Stromal cell of bone marrow (primary cell): ENCODE measurements at places on chromosomes 7 and 10.

- DNase-seq = no peak
Observed at GRCh38 chr7:114835861-114836260, 86.0 kb upstream of the MDFIC start.

DNA sequence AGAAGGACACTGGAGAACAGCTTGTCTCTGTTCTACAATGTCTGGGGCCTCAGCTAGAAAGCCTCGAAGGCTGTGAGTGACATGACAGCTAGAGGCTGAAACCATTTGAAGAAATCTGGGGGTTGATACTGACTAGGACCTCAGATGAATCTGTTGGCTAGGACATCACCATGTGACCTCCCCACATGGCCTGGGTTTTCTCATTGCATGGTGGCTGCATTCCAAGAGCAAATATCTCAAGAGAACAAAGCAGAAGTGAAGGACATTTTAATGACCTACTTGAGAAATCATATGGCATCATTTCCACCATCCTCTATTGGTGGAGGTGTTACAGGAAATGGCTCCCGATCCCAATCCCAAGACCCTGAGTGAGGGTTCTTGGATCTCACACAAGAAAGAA lies 450.6 kb upstream of the AUTS2 start:
- DNase-seq = no peak

- no peak for DNase-seq
Observed at GRCh38 chr10:131822013-131822691, 78.7 kb upstream of the PPP2R2D start.

DNA sequence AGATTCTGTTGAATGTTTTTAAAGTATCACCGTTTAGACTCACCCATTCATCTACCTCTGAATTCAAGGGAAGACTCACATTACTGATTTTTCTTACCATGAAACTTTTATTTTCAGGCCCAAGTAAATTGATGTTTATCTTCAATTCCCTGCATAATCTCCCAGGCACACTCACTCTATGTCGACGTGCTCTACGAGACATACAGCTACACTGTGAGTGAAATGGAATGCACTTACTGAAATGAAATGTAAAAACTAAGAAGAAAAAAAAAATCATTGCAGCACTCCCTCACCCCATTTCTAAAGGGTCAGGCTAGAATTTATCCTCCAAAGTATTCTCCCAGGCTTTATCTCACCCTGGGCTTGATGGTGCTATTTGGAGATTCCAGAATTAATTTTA lies 987.9 kb downstream of the CCSER2 start:
- no peak for DNase-seq

DNA sequence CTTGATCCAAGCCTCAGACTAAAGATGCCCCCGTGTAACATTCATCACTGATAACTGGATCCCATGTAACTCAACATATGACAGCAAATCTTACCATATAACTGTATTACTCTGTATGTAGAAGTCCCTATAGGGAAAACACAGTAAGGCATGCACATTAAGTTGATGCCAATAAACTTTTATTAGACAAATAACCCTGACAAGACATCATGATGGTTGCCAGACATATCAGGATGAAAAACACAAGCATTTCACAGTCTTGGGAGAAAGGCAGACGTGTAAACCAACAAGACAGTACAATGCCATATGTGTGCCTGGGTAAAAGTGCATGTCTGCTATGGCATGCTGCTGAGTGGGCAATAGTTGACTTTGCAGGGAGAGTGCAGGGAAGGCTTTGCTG lies 142.2 kb downstream of the HERPUD2 start:
- DNase-seq = no peak
